Smooth muscle cell of the brain vasculature (primary cell): ENCODE measurements at places on chromosomes 12 and 14.

GRCh38 chr14:63654346-63654745 lies 12.7 kb upstream of the WDR89 start:
- DNase-seq, result no peak

DNA sequence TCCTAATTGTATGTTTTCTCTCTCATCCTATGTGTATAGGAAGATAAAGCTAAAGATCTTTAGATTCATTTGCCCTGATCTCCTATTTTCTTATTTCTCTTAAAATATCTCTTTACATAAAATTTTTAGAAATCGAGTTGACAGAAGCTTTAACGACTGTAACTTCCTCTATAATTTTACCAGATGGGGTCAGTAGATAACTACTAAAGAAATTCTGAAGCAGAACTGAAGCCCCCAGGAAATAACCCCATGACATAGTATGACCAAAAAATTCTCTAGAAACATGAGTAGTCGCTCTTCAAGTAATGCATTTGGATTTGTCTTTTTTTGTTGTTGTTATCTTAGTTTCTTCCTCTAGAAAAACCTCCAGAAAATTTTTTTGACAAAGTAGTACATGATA lies 288.0 kb downstream of the ERC1 start:
- DNase-seq, result no peak

GRCh38 chr12:49054524-49054923 lies 6.1 kb downstream of the KMT2D start:
- DNase-seq, result no peak

DNA sequence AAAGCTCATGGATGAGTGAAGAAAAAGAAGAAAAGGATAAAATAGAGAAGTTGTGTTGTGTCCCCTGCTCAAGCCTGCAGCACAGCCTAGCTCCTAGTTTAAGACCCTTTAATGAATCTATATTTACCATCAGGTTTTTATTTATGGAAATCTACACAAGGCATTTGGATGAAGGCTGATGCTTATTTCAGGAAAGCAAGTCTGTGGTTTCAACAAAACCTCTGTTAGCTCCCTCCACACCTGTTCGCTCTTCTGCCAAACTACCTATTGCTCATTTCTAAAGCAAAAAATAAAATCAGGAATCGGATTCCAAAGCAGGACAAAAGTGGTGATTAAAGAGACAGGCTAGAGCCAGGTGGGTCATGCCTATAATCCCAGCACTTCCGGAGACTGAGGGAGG lies 18.9 kb upstream of the MAP3K9 start:
- DNase-seq, result no peak

DNA sequence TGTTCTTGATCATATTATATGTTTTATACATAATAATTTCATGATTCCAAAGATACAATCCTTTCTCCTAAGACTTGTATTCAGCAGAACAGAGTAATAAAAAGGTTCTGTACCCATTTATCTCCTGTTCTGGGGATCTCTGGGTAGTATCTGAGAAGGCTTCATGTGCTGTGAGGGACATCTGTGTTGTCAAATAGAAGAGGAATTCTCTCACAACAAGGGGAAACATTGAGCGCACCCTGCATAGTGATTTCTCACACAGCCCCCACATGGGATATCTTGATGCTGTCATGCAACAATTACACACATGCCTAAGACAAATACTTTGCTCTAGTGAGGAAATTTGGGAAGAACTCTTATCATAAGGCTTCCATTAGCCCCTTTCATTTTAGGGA lies 101.8 kb upstream of the ATF1 start:
- no peak for DNase-seq

DNA sequence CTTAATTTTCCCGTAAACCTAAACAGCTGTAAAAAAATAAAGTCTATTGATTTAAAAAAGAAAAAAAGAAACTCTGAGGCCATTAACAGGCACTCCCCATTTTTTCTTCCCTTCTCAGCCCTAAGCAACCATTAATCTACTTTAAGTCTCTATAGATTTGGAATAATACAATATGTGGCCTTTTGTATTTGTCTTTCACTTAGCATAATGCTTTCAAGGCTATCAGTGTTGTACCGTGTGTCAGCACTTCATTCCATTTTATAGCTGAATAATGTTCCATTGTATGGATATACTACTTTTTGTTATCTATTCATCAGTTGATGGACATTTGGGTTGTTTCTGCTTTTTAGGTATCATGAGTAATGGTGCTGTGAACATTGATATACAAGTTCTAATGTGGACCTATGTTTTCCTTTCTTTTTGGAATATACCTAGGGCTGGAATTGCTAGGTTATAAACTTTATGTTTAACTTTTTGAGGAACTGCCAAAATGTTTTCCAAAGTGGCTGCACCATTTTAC lies 15.7 kb downstream of the CREBL2 start:
- DNase-seq, result no peak

DNA sequence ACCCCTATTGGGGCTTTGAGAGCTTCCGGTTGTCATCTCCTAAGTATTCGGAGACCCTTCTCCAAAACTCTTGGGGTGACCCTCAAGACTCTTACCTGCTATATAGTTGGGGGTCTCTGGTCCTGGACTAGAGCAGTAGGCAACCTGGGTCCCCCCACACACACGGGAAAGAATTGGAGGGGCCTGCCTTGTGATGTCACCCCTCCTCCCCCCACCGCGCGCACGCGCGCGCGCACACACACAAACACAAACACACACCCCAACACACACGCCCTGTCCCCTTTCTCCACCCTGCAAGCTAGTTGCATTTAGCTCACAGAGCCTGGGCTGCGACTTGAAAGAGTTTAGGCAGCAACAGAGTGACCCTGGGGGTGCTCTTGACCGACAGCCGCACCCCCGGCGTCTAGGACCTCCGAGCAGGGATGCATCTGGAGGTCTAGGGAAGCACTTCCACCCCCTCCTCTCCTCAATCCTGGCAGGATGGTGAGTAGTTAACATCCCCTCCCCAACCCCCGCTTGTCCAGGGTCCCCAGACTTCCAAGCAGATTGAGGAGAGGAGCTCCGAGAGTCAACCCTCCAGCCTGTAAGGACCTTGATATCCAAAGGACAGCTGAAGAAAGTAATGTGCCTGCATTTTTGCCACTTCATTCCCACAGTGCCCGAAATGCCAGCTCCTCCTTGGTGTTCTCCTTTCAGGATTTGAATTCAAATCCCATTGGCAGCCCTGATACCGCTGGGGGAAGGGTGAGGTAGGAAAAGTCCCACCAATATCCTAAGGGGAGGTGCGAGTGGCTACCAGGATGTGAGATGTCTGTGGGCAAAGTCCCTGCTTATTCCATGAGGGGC lies 1.4 kb upstream of the DNAJC14 start:
- no peak for DNase-seq

- DNase-seq, result no peak
Observed at GRCh38 chr14:44383636-44384035, 123.4 kb downstream of the FSCB start.

- no peak for DNase-seq
Observed at GRCh38 chr12:2796187-2796666, 1.5 kb downstream of the FKBP4 start.

GRCh38 chr14:66638689-66639088 lies 130.7 kb downstream of the GPHN start:
- DNase-seq, result no peak

GRCh38 chr14:45990252-45990651 lies 661.3 kb downstream of the RPL10L start:
- no peak for DNase-seq

DNA sequence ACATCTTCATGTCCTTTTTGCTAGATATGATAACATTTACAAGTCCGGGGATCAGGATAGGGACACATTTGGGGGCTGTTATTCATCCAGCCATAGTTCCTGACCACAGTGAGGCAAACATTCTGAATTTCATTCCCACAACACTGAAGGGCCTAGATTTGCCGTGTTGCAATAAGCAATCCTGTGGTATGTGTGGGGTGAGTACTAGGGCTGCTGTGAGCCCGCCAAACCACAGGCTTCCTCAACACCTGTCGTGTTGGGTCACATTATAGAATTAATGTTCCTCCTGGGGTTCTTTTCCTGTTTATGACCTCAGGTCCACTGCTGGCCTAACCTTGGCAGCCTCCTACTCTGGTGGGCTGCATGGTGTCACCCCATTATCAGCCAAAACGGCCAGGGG lies 119.2 kb downstream of the TBC1D30 start:
- DNase-seq, result no peak

- no peak for DNase-seq
Observed at GRCh38 chr12:5257763-5258495, 174.0 kb upstream of the NTF3 start.

DNA sequence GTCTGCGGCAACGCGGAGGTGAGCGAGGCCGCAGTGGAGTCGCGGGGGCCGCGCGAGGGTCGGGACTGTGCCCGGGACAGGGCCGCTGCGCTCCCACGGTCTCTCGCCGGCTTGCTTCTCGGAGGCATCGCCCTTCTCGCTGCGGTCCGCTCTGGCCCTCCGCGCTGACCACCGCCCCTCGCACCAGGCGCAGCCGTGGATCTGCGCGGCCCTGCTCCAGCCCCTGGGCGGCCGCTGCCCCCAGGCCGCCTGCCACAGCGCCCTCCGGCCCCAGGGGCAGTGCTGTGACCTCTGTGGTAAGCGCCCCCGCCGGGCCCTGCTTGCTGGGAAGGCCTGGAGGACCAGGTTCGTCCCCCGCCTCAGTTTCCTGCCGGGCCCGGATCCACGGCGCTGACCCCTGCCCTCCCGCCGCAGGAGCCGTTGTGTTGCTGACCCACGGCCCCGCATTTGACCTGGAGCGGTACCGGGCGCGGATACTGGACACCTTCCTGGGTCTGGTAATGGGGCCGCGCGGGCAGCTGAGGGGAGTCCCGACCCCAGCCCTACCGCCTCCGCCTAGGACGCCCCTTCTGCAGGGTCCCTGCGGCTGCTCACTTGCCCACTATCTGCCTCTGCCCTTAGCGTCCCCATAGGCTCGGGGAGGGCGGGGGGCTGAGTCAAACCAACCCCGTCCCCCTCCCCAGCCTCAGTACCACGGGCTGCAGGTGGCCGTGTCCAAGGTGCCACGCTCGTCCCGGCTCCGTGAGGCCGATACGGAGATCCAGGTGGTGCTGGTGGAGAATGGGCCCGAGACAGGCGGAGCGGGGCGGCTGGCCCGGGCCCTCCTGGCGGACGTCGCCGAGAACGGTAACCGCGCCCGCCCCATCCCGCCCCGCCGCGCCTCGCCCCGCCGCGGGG lies 7.0 kb downstream of the AMN start:
- DNase-seq, result no peak

- no peak for DNase-seq
Observed at GRCh38 chr14:19754172-19754571, 10.8 kb downstream of the OR4Q3 start.

DNA sequence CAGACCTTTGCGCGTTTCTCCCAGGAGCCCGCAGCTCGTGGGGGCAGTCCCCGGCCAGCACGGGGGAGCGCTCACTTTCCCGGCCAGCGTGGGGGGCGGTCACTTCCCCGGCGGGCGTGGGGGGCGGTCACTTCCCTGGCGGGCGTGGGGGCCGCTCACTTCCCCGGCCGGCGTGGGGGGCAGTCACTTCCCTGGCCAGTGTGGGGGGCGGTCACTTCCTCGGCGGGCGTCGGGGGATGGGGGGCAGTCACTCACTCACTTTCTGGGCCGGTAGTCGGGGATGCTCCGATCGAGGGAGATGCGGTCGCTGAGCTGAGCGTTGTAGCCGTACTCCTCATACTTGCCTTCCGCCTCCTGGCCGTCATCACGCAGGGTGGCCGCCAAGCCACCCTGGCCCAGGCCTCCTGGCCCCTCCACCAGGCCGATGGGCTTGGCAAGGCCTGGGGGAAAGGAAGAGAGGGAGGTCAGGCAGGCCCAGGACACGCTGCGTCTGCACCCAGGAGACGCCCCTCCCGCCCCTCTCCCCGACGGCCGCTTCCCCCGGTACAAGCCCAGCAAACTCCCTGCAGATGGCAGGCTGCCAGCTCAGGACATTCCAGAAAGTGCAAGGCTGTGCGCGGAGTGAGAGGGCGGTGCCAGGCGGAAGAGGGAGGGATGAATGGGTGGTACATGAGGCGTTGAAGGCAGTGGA lies 43.3 kb downstream of the GALNT9 start:
- DNase-seq, result peak; percentile 13

- DNase-seq, result no peak
Observed at GRCh38 chr12:15956413-15957185, 45.5 kb downstream of the DERA start.

GRCh38 chr14:63663428-63664341 lies 22.0 kb upstream of the WDR89 start:
- DNase-seq, result no peak

DNA sequence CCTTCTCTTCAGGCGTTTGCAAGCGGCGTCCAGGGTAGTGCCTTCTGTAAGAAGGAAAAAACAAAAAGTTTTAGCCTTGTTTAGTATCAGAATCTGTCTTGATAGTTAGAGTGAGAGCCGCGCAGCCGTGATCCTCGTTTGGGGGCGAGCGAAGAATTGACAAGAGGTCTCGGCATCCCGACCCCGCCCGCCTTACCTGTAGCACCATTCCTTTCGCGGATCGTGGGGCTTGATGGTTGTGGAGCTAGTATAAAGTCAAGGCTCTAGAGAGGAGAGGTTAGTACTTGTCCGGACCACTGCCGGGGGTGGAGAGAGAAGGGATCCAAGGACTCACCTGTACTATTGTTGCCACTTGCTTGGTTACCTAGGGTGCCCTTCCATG lies 494 bp downstream of the TMTC3 start:
- no peak for DNase-seq

GRCh38 chr12:29794862-29795261 lies 11.1 kb upstream of the TMTC1 start:
- no peak for DNase-seq

- DNase-seq, result no peak
Observed at GRCh38 chr12:102958073-102958829, 777 bp downstream of the ASCL1 start.

DNA sequence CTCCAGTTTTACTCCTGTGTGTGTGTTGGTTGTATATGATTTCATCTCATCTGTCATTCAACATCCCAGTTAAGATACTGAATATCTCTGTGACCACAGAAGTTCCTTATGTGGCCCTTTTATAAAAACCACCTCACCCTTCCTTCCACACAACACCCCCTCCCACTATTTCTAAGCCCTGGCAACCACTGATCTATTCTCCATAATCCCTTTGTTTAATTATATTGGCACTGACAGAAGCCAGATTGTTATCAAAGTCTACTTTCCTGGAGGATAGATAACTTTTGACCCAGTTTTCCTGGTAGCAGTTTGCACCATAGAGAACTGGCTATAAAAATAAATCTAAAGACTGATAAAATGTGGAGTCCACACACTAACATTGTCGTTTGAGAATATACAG lies 902.8 kb downstream of the SLC16A7 start:
- no peak for DNase-seq

GRCh38 chr12:5166976-5167375 lies 123.3 kb downstream of the KCNA5 start:
- DNase-seq, result peak; percentile 33
